ENCODE measurements at places on chromosomes 7 and 10. TPM values are rescaled to one million over a fixed set of nuclear protein-coding genes. Genes with fewer than 3 reads are reported as not detected.

The GIMAP8 gene
- polyA plus RNA-seq: 21.7 TPM

The NCAPG2 gene
- polyA plus RNA-seq: 5.6 TPM

The OR2A14 gene
- not detected for polyA plus RNA-seq

The VSTM4 gene
- polyA plus RNA-seq: not detected

The OR6B1 gene
- not detected for polyA plus RNA-seq

The VAX1 gene
- polyA plus RNA-seq: not detected

The DNAJB9 gene
- 52.2 TPM for polyA plus RNA-seq

The LIPF gene
- polyA plus RNA-seq: not detected

The MSMB gene
- polyA plus RNA-seq: not detected

The DNAJC12 gene
- polyA plus RNA-seq: 0.43 TPM

Data from CD4-positive, CD25-positive, alpha-beta regulatory T cell (primary cell).